ENCODE measurements at places on chromosomes 2 and 18. TPM values are rescaled to one million over a fixed set of nuclear protein-coding genes. Genes with fewer than 3 reads are reported as not detected.

The FIGN gene
- total RNA-seq, result 9.8 TPM

The CYP27C1 gene
- not detected for total RNA-seq

The EVA1A gene
- total RNA-seq, result 1.2 TPM

The SCG2 gene
- 0.12 TPM for total RNA-seq

The SNX17 gene
- total RNA-seq, result 66.0 TPM

The PAX3 gene
- 1.7 TPM for total RNA-seq

The RHOB gene
- total RNA-seq, result 471 TPM

The PSD4 gene
- total RNA-seq, result 4.5 TPM

The HOXD4 gene
- not detected for total RNA-seq

DNA sequence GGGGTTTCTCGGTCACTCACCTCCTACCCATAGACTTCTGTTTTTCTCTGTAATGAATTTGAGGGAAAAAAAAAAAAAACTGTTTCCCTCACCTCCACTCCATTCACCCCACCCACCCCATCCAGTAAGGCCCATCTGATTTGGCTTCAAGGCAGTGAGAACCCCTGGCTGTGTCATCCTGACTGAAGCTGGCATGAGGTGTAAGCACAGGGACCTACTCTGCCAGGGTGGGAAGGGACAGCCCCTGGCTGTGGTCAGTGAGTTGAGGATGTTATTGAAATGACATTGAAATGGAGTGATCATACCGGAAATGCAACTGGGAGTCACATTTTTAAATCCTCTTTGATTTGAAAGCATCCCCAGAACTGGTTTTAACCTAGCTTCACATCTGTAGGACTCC, 19.1 kb upstream of the BCL2L11 start:
- no peak for DNase-seq

DNA sequence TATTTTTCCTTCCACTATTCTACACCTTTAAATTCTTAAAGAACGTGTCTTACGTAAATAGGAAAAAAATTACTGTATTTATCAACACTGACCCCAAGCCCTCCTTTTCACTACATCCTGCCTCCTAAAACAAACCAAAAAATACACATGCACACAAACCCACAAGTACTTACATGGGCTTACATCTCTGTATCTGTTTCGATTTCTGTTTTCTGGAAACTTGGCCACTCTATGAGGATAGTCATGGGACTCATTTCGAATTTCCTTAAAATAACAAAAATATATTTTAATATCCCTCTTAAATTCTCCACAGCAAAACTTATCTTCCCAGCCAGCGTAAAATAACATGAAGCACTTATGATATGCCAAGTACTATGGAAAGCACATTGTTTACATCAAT, 25.0 kb downstream of the PTPN2 start:
- no peak for DNase-seq

DNA sequence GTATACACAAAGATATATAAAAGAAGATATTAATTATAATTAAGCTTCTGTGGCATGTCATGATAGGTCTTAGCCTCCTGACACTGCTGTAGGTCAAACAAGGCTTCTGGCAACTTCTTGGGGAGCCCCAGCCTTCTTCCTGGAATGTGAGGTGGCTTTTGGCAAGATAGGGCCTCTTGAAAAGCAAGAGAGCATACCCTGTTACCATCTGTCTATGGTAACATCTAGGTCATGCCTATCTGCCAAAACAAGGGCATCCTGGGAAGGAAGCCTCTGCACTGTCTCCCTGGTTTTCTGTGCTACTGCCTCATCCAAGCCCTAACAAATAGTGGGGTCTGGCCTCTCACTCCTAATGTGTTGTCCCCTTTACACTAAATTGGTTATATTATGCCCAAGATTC, 70.9 kb downstream of the CCDC148 start:
- DNase-seq, result no peak

DNA sequence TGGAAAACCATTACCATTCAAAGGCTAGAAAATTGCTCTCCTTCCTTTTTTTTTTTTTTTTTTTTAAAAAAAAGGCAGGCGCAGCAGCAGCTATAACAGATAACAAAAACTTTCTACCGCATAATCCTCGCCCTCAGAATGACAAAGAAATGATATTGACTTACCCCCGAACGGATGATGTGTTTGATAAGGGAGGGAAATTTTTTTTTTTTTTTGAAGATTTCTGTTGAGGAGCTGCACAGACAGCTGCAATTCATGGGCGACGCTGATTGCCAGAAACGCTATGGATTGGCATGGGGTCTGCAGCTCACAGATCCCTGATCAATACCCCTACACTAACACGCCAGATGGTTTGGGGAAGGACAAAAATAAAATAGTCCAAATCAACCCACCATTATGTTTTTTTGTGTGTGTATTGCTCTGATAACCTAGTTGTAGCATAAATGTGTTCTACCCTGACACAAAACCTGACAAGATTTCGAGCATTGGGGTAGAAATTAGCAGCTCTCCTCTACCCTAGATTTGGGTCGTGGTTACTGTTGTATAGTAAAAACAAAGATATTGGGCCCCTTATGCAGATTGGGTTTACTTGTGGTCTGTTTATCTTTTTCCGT, 3.6 kb upstream of the ONECUT2 start:
- DNase-seq, result no peak

DNA sequence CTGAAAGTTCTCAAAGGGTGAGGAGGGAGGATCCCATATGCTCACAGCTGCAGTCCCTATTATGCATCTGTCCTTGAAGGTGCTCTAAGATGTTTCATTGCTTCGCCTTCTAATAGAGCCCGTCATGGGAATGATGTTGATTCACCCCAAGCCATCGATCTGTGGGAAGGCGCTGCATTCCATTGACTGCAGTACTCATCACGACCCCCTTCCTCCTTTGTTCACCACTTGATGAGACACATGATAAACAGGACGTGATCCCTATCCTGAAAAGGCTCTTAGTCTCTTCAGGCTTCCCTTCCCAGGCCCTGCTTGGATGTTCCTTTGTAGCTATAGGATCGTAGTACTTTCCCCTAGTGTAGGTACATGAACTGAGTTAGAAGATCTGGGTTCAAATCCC, 181.8 kb downstream of the AGPS start:
- DNase-seq, result no peak

- no peak for DNase-seq
Measured at GRCh38 chr18:3455907-3456685, 6.1 kb downstream of the TGIF1 start.

- no peak for DNase-seq
Measured at GRCh38 chr18:70036168-70036567, 88.5 kb upstream of the CD226 start.

DNA sequence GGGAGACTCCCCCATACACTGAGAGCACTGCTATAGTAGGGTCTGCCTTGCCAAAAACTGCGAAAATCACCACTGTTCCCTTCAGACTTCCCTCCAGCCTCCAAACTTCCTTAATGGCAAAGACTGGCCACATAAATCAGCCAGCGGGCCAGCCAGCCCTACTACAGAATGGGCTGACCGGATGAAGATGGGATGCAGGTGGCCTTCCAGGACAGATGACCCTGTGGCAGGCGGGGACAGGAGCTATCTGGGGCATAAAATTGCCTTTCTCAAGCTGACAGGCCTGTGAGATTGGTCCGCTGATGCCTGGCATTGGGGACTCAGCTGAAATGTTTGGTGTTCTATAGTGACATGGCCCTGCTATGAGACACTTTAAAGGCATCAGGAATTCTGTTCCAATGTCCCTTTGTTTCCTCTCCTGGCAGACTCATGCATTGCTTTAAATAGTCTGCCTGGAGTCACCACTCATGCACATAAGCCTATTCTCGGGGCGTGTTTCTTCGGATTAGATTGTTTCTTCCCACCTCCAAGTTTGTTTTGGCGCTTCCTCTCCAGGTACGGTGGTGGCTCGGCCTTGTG, 135.9 kb downstream of the ALPK2 start:
- no peak for DNase-seq

Data from right atrium auricular region (tissue), 2 donors.